Small intestine (tissue), 16 donors: ENCODE measurements at places on chromosomes 1 and 21.

DNA sequence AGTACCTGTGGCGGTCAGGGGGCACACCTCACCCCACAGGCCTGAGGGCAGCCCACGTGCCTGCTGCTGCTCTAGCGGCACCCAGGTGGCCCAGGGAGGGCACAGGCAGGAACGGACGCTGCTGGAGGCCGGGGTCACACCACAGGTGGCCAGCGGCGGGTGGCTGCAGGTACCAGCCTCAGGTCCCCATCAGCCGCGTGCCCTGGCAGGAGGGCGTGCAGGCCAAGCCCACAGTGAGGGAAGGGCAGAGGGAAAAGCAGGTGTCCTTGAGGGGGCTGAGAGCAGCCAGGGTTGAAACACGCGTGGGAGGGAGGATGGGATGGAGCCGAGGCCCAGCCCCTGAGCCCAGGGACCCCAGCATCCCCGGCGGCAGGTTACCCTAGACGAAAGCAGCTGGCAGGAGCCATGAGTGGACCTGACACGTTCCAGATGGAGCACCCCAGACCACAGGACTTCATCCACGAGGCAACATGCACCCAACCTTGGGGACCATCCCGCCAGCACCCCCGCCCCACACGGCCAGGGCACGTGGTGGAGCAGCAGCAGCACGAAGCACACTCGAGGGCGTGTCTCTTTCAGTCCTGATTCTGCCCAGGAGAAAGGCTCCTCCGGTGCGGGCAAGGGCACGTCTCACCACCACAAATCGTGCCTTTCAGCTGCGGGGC lies 3.7 kb downstream of the SLC19A1 start:
- DNase-seq = no peak

GRCh38 chr1:98732985-98733781 lies 71.7 kb downstream of the SNX7 start:
- DNase-seq = peak; percentile 82

GRCh38 chr21:25115021-25115420 lies 492.3 kb downstream of the MRPL39 start:
- DNase-seq = no peak

- no peak for DNase-seq
Measured at GRCh38 chr1:234987415-234988154, 141.1 kb downstream of the TOMM20 start.

DNA sequence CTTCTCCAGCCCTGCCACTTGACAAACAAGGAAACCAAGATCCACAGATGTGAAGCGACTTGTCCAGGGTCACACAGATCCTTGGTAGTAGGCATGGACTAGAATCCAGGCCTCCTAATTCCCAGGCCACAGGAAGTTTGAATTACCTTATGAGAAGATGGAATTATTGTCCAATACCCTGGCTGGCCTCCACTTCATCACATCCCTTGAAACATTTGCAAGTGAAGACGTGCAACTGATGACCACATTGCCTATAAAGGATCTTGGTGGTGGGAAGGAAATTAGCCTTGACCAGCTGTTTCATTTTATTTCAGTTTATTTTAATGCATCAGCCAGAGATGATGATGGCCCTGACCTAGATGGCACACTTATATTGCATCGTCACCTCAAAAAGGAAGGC lies 165.8 kb upstream of the CAMK1G start:
- no peak for DNase-seq

- peak; percentile 27 for DNase-seq
Measured at GRCh38 chr1:180415985-180416633, 86.3 kb downstream of the ACBD6 start.

DNA sequence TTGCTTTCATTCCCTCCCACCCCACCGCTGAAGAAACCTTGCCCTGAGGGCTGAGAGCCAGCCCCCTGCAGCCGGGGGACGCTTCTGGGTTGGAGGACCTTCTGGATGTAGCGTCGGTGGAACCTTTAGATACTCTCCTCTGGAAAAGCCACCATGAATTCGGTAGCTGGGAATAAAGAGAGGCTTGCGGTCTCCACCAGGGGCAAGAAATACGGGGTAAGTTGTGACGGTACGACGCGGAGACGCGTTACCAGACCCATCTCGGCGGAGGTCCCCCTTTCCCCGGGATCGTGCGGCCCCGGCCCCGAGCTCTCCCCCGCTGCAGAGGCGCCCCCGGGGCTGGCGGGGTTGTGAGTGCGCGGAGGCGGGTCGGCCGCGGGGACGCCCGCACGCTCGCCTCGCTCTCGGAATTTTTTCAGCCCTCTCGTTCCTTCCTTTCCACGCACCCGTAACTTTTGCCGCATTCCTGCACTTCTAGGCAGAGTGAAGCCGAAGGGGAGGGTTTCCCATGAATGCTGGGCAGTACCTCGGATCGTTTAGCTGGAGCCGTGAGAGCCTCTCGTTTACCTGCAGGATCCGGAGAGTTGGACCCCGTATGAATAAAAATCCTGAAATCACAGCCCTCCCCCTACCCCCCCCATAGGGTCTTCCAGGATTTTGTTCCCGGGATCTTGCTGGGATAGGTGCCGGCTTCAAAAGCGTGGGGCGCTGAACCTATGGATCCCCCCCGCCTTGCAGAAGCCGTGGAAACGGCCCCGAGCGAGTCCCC lies 671 bp downstream of the KIF26B start:
- DNase-seq = peak; percentile 62

GRCh38 chr1:88701275-88701674 lies 17.2 kb downstream of the PKN2 start:
- DNase-seq = peak; percentile 7

DNA sequence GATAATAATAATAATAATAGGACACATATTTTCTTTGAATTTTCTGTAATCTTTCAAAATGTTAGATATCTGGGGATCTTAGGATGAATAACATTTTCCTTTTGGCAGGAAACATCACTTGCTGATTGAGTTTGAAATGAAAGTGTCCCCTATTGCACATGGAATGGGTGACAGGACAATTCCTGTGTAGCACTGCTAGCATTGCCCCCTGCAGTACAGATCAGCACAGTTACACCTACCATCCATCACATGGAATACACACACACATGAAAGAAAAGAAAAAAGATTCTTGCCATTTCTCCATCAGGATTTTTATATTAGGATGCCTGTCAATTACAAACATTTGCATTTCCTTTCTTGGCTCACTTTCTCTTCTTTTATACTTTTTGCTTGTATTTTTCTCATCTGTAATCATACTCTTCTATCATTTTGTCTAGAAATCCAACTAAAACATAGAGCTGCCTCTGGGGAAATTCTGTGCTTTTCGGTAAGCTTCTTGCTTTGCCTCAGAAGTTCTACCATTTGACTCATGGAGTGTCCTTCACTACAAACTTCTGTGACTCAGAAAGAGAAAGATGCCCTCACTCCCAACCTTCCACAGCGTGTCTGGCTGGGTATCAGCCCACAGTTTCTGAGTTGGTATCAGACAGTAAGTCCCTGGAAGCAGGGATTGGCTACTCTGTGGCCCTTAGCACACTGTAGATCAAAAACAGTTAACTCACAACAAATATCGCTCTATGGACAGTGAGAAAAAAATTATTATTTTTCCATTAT lies 641.2 kb downstream of the PTPRC start:
- DNase-seq = no peak

GRCh38 chr1:50108497-50109059 lies at the start of gene ELAVL4:
Gene ELAVL4, plus strand, starts transcription at chr1:50108920. Its CDS starts 270 bp downstream, at chr1:50109190.
- no peak for DNase-seq

- no peak for DNase-seq
Measured at GRCh38 chr1:59720326-59721115, 94.2 kb upstream of the HOOK1 start.

GRCh38 chr1:174911606-174912005 lies 88.1 kb upstream of the CACYBP start:
- DNase-seq = no peak

DNA sequence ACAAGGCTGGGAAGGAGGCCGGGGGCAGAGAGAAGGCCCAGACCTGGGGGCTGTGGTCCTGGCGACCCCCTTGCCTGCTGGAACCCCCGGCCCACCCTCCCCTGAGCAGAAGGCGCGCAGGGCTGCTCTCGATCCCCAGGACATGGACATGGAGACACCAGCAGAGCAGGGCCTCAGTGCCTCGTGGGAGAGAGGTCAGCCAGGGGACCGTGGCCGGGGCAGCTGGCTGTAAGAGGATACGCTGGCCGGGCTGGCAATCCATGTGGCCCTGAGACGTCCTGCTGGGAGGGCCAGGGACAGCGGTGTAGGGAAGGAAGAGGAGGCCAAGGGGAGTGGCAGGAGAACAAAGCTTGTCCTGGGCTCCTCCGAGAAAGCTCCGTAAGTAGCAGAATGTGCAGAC lies 132.2 kb downstream of the CASZ1 start:
- DNase-seq = no peak

DNA sequence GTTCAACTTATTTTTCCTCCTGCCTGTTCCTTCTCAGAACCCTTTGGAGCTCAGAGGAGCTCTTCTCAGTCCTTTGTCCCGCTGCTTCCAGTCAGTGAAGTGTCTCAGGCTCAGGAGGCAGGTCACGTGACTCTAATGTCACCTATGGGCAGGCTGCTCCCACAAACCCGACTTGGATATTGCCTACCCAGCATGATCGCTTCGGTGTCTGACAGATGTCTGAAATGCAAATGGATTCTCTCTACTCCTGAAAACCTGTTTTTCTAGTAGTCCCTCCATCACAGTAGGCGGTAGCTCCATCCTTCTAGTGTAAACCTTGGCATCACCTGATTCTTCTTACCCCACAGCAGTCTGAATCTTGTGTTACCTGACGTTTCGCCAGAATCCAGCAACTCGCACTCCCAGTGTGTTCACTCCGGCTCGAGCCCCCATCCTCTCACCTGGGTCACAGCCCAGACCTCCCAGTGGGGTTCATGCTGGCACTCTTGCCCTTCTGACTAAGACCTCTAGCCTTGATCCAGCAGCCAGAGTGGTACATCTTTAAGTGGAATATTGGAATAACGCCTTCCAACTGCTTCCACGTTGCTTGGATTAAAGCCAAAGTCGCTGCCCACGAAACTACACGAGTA lies 5.4 kb downstream of the PADI6 start:
- DNase-seq = peak; percentile 8

- DNase-seq = no peak
Measured at GRCh38 chr1:28466226-28466778, 39.5 kb upstream of the RCC1 start.

DNA sequence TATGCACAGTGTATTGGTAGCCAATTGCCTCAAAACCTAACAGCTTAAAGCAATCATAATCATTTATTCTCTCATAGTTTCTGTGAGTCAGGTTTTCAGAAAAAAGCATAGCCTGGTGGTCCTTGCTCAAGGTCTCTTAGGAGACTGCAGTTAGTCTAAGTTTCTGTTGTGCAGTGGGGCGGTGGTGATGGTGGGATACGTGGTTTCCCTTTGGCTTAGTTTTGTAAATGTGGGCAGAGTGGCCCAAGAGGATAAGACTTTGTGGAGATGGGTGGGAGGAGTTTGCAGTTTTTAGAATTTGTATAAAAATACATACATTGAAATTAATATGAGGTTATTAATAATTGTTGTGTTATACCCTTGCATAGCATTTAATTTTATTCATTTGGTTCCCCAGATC lies 68.6 kb downstream of the NOS1AP start:
- no peak for DNase-seq

GRCh38 chr1:68211761-68212380 lies 20.5 kb downstream of the WLS start:
- DNase-seq = no peak

GRCh38 chr1:59150577-59151386 lies 146.1 kb upstream of the FGGY start:
- DNase-seq = peak; percentile 33

- DNase-seq = no peak
Measured at GRCh38 chr1:58808077-58808476, 24.2 kb upstream of the JUN start.
